AG09309 (cell line): ENCODE measurements at places on chromosomes 12 and 14.

GRCh38 chr14:70955543-70956480 is 48.6 kb downstream of the PCNX1 start:
- no peak for DNase-seq

GRCh38 chr12:16166563-16167470 is 110.7 kb downstream of the SLC15A5 start:
- no peak for DNase-seq

GRCh38 chr14:94051779-94052178 is 25.6 kb downstream of the OTUB2 start:
- no peak for DNase-seq

GRCh38 chr12:63103494-63104131 is 47.4 kb downstream of the AVPR1A start:
- no peak for DNase-seq

DNA sequence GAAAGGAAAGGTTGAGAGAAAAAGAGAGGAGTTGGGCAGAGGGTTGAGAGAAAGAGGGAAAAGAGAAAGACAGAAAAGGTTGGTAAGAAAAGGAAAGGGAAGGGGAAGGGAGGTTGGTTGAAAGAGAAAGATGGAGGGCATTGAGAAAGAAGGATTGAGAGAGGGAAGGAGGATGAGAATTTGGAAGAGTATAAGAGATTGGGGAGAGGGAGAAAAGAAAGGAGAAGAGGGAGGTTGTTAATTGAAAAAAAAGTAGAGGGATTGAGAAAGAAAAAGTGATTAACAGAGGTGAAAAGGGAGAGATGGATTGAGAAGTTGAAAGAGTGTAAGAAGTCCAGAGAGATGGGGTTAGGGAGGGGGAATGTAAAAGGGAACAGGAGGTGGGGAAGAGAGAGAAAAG is 21.5 kb upstream of the ERGIC2 start:
- no peak for DNase-seq

- DNase-seq, result no peak
Observed at GRCh38 chr12:131617596-131618302, 93.1 kb upstream of the SFSWAP start.

GRCh38 chr12:58204071-58204470 is 262.7 kb downstream of the ATP23 start:
- no peak for DNase-seq

GRCh38 chr12:62363506-62363905 is 103.1 kb upstream of the MON2 start:
- no peak for DNase-seq

DNA sequence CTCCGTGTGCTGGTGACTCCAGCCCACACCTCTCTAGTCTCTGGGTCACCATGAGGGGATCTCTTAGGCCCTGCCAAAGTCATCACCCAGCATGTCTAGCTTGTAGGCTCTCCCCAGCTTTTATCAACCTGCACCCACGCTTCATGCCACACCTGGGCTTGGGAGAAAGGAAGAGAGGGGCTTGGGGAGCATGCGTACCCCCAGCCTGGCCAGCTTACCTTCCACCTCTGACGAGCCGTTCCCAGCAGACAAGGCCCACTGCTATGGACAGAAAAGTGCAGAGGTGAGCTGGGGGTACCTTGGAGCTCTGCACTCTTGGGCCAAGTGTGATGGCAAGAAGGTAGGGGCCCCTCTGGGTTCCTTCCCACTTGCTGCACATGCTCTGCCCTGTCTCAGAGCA is 1.7 kb downstream of the PGF start:
- no peak for DNase-seq

GRCh38 chr14:105187935-105188524 is 6.9 kb upstream of the NUDT14 start:
- no peak for DNase-seq

- no peak for DNase-seq
Observed at GRCh38 chr12:14982991-14983390, 10.1 kb downstream of the PDE6H start.

GRCh38 chr12:25771476-25771875 is 187.0 kb upstream of the RASSF8 start:
- DNase-seq, result no peak

DNA sequence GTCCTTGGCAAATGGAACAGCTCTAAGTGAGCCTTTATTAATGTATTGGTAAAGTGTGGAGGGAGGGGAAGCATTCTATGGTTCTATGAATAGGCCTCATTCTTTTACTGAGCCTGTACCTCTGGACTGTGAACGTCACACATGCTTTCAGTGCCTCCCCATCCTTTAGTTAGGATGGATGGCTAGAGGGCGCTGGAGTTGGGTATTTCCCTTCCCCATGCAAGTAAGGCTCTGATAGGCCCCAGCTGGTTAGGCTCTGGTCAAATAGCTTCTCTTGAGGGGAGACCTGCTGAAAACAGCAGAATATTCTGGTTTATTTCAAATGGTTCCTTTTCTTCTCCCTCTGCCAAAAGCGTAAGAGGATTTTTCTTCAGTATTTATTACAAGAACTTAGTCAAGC is 860.9 kb upstream of the MDGA2 start:
- DNase-seq, result no peak

DNA sequence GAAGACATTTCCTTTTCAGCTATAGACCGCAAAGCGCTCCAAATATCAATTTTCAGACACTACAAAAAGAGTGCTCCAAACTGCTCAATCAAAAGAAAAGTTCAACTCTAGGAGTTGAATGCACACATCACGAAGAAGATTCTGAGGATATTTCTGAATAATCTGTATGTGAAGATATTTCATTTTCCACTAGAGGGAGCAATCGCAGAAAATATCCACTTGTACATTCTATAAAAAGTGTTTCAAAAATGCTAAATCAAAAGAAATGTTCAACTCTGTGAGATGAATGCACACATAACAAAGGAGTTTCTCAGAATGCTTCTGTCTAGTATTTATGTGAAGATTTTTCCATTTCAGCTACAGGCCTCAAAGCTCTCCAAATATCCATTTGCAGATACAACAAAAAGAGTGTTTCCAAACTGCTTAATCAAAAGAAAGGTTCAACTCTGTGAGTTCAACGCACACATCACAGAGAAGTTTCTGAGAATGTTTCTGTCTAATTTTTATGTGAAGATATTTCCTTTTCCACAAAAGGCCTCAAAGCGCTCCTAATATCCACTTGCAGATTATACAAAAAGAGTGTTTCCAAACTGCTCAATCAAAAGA is 643.8 kb upstream of the ALG10B start:
- DNase-seq, result no peak

GRCh38 chr12:91507754-91508153 is 325.1 kb upstream of the DCN start:
- DNase-seq, result no peak

DNA sequence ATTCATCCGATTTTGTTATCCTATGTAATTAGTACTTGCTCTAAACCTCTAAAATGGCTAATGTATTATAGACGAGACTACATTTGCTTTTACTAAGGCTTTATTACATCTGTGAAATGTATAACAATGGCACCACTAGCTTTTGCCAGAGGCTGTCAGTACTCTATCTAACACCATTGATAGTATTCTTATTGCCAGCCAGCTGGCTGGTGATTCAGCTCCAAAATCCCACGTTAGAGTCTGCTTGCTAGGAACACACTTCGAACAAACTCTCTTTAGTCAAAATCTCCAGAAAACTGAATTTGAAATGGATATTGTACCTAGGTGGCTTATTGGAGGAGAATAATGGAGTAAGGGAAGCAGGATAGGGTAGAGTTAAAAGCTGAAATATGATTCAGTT is 839.2 kb downstream of the SLC6A15 start:
- DNase-seq, result no peak

DNA sequence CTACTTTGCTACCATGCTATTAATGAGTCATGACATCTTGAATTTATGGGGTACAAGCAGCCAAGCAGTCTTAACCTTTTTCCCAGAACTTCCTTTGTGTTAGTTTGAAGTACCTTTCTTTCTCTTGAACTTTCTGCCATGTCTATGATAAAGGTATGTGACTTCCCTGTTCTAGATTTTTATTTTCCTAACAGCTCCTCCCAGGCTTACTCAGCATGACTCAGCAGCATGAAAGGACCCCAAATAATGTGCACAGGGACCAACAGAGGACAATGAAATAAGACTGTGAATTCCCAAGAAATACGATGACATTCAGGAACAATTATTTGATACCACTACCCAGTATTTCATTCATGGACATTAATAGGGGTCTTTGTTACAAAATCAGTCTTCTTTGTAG is 60.0 kb downstream of the TTC6 start:
- DNase-seq, result no peak

DNA sequence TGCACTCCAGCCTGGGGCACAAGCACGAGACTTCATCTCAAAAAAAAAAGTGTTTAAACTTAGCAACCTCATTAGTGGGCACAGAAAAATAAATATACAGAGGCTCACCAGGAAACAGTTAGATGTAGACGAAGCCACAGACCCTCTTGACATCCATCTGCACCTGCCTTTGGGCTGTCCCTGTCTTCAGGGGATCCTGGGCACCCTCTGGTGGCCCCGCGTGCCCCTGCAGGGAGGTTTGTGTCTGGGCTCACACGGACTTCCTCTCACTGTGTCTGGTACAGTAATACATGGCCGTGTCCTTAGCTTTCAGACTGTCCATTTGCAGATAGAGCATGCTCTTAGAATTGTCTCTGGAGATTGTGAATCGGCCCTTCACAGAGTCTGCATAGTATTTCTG is 916.5 kb downstream of the TMEM121 start:
- no peak for DNase-seq

DNA sequence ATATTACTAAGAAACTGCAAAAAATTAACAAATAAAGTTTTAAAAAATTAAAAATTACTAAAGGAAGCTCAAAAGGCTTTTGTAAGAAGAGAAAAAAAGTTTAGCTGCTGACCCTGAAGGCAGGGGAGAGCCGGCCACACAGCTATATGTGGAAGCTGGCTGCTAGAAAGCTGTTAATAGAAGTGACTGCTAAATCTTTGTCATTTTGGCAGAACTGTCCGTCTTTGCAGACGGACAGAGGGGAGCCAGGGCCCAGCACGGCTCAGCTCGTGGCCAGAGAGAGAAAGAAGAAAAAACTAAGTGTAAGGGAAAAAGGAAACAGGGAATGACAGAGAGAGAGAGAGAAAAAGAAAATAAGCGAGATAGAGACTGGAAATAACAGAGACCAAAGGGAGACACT is 27.9 kb downstream of the PRMT8 start:
- DNase-seq, result no peak

- no peak for DNase-seq
Observed at GRCh38 chr12:75820071-75820470, 211.5 kb downstream of the PHLDA1 start.

GRCh38 chr12:80892597-80893445 is 44.9 kb downstream of the LIN7A start:
- DNase-seq, result peak; percentile 28

DNA sequence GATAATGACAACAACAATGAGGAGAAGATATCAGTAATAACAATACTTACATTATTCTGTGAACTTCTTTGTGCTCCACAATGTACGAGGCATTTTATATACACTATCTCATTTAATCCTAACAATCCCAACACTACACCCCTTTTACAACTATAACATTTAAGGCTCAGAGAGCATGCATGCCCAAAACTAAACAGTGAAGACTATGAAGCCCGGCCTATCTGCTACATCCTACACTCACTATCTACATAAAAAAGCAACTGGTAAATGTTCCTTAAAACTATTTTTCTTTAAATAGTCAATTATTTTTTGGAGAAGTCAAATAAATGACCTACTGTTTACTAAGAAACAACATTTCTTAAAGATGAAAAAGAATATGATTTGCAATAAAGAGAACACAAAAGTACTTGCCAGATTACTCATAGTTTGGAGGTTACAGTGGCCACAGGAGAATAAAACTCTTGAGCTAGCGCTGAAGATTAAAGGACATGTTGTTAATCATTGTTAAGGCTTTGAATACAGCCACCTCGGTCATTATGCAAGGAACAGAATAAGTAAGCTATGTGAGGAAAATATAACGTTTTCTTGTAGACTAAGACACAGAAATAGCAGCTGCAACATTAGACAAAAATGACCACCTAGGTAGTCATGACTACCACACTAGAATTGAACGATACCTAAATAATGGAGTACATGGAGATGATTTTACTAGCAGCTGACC is 56.7 kb downstream of the EPS8 start:
- no peak for DNase-seq

- DNase-seq, result no peak
Observed at GRCh38 chr12:92989715-92990484, 60.8 kb upstream of the EEA1 start.

DNA sequence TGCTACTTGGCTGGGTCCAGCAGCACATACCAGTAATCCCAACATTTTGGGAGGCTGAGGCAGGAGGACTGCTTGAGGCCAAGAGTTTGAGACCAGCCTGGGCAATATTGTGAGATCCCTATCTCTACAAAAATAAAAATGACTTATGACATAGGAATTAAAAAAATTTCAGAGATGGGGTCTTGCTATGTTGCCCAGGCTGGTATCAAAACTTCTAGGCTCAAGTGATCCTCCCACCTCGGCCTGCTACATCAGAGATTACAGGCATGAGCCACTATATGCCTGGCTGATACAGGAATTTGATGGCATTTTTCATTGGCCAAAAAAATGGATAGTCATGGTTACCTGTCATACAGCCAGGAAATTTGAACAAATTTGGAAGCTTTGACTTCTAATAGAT is 54.6 kb downstream of the ZC3H14 start:
- no peak for DNase-seq

GRCh38 chr12:26534071-26534470 is 298.9 kb downstream of the ITPR2 start:
- DNase-seq, result no peak

- DNase-seq, result no peak
Observed at GRCh38 chr14:55781046-55781445, 201.0 kb downstream of the KTN1 start.

- DNase-seq, result no peak
Observed at GRCh38 chr14:64465191-64465822, at the start of gene AKAP5. Gene AKAP5 (plus strand): TSS chr14:64465499. CDS start chr14:64468395, 2,896 bp downstream.

- no peak for DNase-seq
Observed at GRCh38 chr12:23911574-23911973, 37.9 kb downstream of the SOX5 start.

DNA sequence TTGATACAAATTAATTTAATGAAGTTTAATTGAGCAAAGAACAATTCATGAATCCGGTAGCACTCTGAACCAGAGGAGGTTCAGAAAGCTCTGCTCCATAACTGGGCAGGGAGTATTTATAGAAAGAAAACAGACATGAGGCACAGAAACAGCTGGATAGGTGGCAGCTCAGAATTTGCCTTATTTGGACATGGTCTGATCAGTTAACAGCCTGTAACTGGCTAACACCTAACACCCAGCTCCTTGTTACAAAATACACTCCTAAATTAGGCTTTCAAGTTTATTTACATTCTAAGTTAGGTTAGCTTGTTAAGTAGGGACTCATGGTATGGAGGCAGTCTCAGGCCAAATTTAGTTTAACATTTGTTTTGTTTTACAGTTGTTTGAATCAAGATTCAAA is 67.8 kb upstream of the TMCC3 start:
- DNase-seq, result no peak

DNA sequence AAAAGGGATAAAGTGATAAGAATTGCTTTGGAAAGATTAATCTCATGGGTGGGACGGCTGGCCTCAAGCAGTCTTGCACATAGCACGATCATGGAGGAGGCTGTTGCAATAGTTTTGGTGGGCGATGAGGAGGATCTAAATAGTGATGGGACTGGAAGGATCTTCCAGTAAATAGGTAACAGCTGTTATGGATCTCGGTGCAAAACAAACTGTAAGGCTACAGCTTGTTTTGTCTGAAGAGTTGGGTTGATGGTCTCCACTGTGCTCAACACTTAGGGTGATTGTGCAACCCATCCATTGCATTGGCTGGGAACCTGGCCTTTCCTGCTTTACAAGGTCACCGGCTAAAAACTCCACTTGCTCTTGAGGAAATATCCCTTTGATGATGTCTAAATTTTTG is 21.0 kb downstream of the IGF1 start:
- no peak for DNase-seq

- no peak for DNase-seq
Observed at GRCh38 chr12:11747969-11748368, 98.5 kb downstream of the ETV6 start.
